Hematopoietic multipotent progenitor cell (in vitro differentiated cells): ENCODE measurements at places on chromosomes 6 and 20.

GRCh38 chr20:17097603-17098002 lies 129.2 kb upstream of the PCSK2 start:
- no peak for DNase-seq

- DNase-seq = no peak
Measured at GRCh38 chr6:30775104-30775503, 30.8 kb upstream of the IER3 start.

- no peak for DNase-seq
Measured at GRCh38 chr6:138681627-138682026, 91.9 kb upstream of the CCDC28A start.

DNA sequence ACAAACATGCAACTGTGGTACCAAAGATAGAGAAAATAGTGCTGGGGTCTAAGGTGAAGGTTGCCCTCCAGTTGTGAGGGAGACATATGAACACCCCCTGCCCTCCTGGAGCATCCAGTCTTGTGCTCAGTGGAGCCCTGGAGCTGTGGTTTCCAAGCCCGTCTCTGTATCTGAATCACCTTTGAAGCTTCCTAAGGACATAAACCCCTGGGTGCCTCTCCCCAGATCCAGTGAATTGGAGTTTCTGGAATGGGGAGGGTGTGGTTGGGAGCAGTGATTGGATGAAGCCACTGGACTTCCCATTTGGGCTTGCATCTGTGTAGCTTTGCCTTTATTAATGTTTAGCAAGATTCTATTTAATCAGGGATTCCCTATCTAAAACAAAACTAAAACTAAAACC lies 22.4 kb upstream of the E2F3 start:
- DNase-seq = no peak

GRCh38 chr6:51398064-51398705 lies 579.5 kb downstream of the TFAP2B start:
- no peak for DNase-seq

- no peak for DNase-seq
Measured at GRCh38 chr6:105794870-105795269, 291.3 kb upstream of the PRDM1 start.

DNA sequence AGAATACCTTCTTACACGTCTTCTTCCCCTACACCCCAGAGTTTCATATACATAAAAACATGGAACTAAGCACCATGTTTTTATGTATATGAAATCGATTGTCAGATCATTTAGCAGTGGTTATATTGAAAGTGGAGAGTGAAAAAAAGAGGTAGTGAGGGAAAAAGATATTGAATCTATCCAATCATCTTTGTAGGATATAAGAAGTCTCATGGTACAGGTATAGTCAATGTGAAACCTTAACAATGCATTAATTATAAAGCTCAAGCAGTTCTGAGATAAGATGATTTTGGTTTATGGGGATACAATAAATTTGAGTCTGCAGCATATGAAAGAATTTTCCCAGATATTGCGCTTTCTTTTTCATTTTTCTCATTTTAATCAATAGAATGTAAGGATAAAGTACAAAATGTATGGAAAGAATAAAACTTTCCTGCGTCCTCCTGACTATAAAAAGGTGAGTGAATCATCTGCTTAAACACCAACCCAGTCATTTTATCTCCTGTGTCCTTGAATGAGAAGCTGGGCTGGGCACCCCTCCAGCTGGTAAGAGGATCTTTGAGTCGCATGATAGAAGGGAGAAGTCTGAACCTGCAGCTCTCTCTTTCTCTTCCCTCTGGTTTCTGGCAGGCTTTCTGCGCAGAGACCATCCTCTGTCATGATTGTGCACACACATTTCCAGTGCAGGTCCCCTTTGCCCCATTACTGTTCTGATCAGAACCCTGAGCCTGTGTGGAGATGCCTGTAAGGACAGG lies 28.1 kb upstream of the AKIRIN2 start:
- DNase-seq = peak; percentile 21

- no peak for DNase-seq
Measured at GRCh38 chr6:36290668-36291620, 21.1 kb downstream of the PNPLA1 start.

DNA sequence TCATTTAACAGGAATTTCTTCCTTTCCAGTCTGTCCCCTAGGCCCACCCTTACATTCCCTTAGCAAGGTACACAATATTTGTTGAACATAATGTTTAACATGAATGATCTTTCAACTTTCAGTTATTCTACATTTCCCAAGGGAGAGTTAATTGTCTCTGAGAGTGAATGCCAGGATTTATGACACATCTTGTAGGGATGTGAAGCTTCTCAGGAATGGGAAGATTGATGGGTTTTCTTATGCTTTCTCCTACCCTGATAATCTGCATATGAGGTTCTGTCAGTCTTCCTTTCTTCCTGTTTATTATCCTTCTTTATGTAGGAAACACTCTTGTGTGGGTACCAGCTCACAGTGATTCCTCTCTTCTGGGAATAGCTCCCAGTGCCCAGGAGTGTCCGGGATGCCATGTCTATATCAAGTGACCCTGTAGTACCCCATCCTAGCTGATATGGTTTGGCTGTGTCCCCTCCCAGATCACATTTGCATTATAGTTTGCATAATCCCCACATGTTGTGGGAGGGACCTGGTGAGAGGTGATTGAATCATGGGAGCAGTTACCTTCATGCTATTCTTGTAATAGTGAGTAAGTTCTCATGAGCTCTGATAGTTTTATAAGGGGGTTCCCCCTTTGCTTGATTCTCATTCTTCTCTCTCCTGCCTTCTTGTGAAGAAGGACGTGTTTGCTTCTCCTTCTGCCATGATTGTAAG lies 7.1 kb upstream of the FYN start:
- DNase-seq = no peak

GRCh38 chr6:19180348-19181072 lies 656.7 kb upstream of the ID4 start:
- no peak for DNase-seq

DNA sequence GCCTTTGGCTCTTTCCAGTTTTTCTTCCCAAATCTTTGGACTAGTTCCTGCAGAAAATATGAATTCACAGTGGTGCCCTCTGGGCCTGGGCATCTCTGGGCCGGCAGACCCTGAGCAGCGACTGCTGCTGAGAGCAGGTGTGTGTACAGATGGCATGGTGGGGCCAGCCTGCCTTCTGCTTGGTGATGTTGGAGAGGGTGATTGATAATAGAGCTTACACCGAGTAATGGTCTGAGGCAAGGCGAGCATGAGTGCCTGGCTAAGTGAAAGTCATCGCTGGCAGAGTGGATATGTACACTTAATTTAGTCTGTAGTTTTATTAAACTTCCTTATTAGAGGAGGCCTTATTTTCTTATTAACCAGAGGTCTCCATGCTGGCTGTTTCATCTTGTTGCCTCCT lies 156.9 kb downstream of the CDKAL1 start:
- DNase-seq = no peak

DNA sequence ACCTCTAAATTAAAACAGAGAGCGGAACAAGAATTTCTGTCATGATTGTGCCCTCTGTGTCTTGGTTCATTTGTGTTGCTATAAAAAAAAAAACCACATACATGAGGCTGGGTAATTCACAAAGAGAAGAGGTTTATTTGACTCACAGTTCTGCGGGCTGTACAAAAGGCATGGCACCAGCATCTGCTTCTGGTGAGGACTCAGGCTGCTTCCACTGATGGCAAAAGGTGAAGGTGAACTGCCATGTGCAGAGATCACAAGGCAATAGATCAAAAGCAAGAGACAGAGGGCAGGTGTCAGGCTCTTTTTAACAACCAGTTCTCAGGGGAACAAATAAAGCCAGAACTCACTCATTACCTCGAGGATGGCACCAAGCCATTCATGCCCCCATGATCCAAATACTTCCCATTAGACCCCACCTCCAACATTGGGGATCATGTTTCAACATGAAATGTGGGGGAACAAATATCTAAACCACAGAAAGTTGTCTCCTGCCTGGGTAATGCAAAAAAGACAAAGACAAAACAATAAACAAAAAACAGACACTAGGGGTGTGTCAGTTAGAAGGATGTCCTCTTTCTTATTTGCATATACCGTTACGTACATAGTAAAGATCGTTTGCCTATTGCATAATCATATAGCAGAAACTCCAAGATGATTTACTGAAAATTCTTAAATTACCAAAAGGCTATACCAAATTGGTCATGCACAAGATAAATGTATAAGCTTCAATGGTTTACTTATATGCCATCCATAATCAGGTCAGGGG lies 17.0 kb downstream of the SERPINB9 start:
- no peak for DNase-seq

DNA sequence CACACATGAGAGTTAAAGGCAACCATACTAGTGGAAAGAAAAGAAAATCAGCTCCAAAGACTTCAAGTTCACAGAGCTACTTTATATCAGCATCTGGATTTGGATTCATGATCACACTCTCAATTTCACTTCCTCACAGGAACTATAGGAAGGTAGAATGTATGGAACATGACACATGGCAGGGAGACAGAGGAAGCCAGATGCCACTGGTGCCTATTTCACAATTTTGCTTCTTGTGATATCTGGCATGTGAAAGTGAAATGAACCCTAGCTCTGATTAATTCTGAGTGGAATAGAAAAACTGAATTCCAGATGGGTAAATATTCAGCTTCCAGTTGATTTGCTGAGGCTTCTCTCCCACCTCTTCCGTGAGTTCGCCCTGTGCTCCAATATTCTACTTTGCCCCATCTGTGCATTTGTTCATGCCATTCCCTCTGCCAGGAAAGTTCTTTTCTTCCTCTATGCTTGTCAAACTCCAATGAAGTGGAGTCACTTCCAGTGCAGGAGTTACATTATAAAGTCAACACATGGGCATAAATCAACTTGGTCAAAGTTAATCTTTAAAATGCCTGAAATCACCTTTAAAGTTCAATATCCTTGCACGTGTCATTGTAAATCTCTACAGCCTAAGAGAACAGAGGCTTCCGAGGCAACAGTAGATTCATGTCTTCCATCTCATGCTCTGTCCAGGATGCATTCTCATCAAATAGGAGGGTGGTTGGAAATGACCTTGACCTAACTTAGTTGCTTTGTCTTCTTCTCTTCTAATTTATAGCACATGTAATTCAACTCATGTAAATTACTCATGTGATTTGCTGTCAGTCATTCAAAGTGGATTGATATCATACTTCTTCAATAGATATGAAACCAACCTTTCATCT lies 275.3 kb downstream of the HIVEP2 start:
- DNase-seq = no peak

- no peak for DNase-seq
Measured at GRCh38 chr6:8268606-8269005, 166.3 kb upstream of the EEF1E1 start.

- DNase-seq = no peak
Measured at GRCh38 chr6:74991573-74992332, 214.1 kb downstream of the COL12A1 start.

DNA sequence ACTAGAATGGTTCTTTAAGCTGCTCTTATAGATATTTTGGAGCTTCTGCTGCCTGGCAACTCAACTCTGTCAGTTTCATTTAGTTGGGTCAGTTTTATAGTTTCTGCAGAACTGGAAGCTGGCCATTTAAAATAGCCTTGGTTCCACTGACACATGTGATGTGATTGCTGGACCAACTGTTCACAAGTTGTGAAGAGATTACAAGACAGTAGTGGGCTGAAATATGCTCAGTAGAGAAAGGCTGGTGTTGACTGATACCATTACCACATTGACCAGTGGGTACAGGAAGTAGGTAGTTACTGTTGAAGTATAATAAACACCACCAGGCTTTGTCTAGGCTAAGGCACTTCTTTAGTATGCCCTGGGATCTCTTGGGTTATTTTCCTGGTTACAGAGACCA lies 39.0 kb downstream of the BCKDHB start:
- DNase-seq = no peak

- no peak for DNase-seq
Measured at GRCh38 chr6:13292774-13293173, 35.6 kb downstream of the TBC1D7 start.

DNA sequence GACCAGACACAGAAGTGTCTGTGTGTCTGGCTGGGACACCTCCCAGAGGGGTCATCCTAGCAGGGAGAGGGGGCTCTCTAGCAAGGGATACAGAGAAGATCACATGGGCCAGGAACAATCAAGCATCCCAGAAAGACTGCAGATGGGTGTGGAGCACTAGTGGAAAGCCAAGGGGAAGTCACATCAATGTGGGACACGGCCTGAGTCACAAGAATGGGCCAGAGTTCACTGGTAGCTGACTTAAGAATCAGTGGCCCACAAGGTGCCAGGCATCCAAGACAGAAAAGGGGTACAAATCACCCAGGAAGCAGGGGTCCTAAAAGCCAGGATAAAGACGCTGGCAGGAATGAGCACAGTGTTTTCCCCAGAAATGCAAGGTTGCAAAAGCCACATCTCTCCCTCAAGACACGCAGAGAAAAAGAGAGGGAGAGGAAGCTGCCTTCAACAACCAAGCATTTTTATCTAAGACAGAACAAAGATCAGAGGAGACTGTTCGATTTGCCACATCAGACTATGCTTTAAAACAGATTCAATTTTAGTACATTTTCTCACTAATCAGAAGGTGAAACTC lies 113.6 kb upstream of the DST start:
- DNase-seq = no peak

GRCh38 chr6:132952031-132952867 lies 137.9 kb downstream of the RPS12 start:
- no peak for DNase-seq

GRCh38 chr6:107845777-107846176 lies 21.7 kb upstream of the SCML4 start:
- no peak for DNase-seq

GRCh38 chr6:155895641-155896040 lies 440.0 kb upstream of the NOX3 start:
- no peak for DNase-seq

GRCh38 chr6:144574796-144575195 lies 289.7 kb downstream of the UTRN start:
- DNase-seq = no peak

DNA sequence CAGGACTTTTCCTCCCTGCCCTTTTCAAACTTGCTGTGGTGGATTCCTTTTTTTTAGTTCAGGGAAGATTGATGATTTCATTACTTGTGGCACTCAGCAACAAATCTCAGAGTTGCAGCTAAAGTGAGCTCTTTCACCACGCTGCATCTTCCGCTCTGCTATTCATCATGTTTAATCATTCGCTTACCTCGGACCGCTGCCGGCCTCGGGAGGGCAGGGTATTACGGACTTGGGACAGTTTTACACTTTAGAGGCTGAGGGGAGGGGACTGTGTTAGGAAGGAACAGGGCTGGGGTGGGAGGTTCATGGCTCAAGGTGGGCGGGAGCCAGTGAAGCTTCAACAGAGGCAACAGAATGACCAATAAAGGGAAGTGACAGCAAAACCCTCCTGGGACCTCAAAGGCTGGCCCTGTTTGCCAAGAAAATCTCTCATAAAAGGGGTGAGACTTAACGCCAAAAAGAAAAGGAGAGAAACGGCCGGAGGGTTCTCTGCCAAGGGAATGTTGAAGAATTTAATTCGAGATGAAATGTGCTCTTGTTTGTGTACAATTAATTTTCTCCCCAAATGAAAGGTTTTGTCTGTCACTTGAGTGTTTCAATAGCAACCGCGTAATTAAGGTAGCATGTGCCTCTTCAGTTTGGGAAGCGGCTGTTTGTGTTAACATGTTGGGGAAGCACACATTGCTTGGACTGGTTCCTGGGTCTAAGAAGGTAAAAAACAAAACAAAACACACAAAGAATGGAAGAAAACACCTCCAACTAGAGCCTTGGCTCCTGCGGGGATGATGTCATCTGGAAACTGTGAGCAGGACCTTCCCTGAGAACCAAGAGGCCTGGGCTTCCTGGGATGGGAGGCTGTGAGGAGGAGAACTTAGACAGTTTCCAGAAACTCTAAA lies 72.5 kb upstream of the SULF2 start:
- no peak for DNase-seq

GRCh38 chr6:69918813-69919475 lies 52.6 kb downstream of the COL19A1 start:
- no peak for DNase-seq

- no peak for DNase-seq
Measured at GRCh38 chr6:101489456-101489855, 95.9 kb downstream of the GRIK2 start.

GRCh38 chr6:142694054-142694453 lies 250.9 kb downstream of the HIVEP2 start:
- DNase-seq = no peak
